Type B pancreatic cell (in vitro differentiated cells): ENCODE measurements at places on chromosomes 3 and 15. TPM values are rescaled to one million over a fixed set of nuclear protein-coding genes. Genes with fewer than 3 reads are reported as not detected.

DNA sequence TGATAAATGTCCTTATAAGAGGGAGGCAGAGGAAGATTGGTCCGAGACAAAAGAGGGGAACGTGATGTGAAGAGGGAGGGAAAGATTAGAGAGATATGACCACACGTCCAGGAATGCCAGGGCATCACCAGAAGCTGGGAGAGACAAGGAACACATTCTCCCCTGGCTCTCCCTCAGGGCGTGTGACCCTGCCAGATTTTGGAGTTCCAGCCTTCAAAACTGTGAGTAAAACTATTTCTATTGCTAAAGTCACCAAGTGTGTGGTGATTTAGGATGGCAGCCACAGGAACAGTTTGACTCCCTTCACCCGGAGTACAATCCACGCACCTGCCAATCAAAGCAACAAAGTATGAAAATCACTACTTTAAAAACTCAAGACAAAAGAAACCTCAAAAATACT lies 32.1 kb upstream of the TJP1 start:
- no peaks in the 10 kb centered on the region for H3K27me3 ChIP-seq
- DNase-seq: no peak
- H3K36me3 ChIP-seq: no peaks in the 10 kb centered on the region
- H3K4me3 ChIP-seq: no peak overlapping the region
- no peak overlapping the region for H3K27ac ChIP-seq

- no peak overlapping the region for H3K27ac ChIP-seq
- peaks cover 32% of the 10 kb centered on the region for H3K27me3 ChIP-seq
- H3K4me3 ChIP-seq: no peak overlapping the region
- DNase-seq: no peak
- H3K4me1 ChIP-seq: no peaks in the 10 kb centered on the region
- H3K36me3 ChIP-seq: no peaks in the 10 kb centered on the region
Observed at GRCh38 chr3:94716326-94717018, 653.6 kb downstream of the NSUN3 start.

DNA sequence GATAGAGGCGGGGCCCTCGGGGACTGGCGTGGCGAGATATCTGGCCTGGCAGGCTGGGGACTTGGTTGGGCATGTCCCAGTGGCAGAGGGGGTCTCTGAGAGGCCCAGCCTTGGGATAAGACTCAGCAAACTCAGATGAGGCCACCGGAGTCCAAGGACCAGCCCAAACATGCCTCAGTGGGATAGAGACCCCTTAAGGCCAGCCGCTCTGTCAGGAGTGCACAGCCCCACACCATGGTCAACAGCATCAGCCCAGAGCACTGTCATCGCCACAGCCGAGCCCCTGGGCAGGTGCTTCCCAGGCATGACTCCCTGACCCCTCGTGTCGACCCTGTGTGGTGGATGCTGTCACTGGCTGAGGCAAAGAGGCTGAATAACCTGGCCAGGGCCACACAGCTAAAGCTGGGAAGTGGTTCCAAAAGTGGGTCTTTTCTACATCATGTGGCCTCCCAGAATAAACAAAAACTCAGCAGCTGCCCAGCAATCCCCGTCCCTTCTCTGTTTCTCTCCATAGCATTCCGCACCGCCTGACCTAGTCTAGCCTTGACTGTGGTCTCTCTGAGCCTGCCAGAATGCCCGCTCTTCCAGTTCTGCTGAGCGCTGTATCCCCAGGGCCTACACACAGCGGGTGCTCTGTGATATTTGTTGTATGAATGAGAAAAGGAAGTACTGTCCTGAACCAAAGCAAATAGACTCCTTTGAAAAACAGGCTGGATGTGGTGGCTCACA lies 15.1 kb downstream of the CTSH start:
- H3K4me3 ChIP-seq: no peak overlapping the region
- no peak for DNase-seq
- H3K27ac ChIP-seq: peak overlapping the region; percentile 53
- H3K27me3 ChIP-seq: no peaks in the 10 kb centered on the region

- H3K4me3 ChIP-seq: no peak overlapping the region
- peaks cover 7% of the 10 kb centered on the region for H3K27me3 ChIP-seq
- no peak for DNase-seq
- H3K27ac ChIP-seq: no peak overlapping the region
Observed at GRCh38 chr15:77838061-77838460, 205.3 kb upstream of the LINGO1 start.

The CASR gene
- 0.87 and 4.4 TPM in 2 replicates for total RNA-seq

The ALDH1A2 gene
- total RNA-seq: 10.4 and 38.3 TPM in 2 replicates

The SKOR1 gene
- 0.29 and 0.65 TPM in 2 replicates for total RNA-seq

- peak overlapping the region; percentile 4 for H3K27ac ChIP-seq
- H3K4me1 ChIP-seq: peaks cover under 1% of the 10 kb centered on the region
- H3K4me3 ChIP-seq: no peak overlapping the region
- peak; percentile 22 for DNase-seq
- H3K27me3 ChIP-seq: no peaks in the 10 kb centered on the region
- no peaks in the 10 kb centered on the region for H3K36me3 ChIP-seq
Observed at GRCh38 chr3:36954452-36955134, 9.7 kb upstream of the TRANK1 start.

DNA sequence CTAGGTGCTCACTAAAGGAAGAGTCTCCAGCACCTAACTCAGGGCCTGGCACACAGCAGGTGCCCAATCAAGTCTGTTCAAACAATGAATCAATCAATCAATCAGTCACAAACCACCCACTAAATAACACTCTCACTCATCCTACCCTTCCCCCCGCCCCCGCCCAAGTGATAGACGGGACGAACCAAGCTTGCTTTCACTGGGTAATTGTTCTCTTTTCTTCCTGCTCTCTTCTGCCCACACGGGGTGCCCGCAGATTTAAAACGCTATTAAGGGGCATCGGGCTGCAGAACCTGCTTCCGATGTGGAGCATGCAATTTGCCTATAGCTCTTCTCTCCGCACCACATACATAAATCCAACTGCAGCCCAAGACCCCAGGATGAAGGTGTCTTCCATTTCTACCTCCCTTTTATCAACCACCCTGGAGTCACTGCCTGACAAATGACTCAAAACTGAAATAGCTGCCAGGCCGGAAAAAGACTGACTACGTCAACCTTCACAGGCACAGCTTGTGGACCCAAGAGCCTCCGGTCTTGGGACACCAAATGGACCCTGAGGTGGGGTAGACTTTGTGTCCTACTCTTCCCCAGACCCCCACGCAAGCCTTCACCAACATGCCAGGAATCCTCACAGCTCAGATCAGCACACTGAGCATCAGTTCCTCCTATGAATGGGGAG lies 1.7 kb downstream of the KLHL25 start:
- peak overlapping the region; percentile 95 for H3K4me3 ChIP-seq
- no peak for DNase-seq

The CKMT1B gene
- total RNA-seq: 41.2 and 73.2 TPM in 2 replicates

The CPNE9 gene
- total RNA-seq: 0.34 and 0.59 TPM in 2 replicates

The SNX33 gene
- total RNA-seq: 24.9 and 34.3 TPM in 2 replicates

- H3K27ac ChIP-seq: no peak overlapping the region
- H3K4me1 ChIP-seq: peaks cover 11% of the 10 kb centered on the region
- H3K36me3 ChIP-seq: no peaks in the 10 kb centered on the region
- no peaks in the 10 kb centered on the region for H3K27me3 ChIP-seq
- H3K4me3 ChIP-seq: no peak overlapping the region
Observed at GRCh38 chr3:60932643-60933042, 318.6 kb downstream of the FHIT start.

The SEMA6D gene
- total RNA-seq: 11.3 and 22.2 TPM in 2 replicates

DNA sequence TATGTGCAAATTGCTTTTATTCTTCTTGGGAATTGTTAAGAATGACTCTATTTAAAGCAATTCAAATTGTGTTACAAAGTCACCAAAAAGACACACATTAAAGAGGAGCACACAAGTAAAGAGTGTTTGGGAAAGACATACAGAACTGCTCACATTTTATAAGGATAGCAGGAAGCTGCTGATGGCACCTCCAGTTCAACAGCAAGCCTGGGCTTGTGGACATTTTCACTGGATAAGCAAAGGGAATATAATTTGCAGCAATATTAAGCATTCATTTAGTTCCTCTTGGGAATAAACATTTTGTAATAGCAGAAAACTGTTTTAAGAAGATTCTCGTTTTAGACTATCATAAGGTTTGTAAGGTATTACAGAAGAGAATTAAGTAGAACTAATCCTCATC lies 1271.9 kb downstream of the ZPLD1 start:
- H3K27ac ChIP-seq: no peak overlapping the region
- H3K4me3 ChIP-seq: no peak overlapping the region
- no peaks in the 10 kb centered on the region for H3K36me3 ChIP-seq
- no peaks in the 10 kb centered on the region for H3K27me3 ChIP-seq
- DNase-seq: no peak
- H3K4me1 ChIP-seq: no peaks in the 10 kb centered on the region

The LRRC34 gene
- 2.7 and 4.0 TPM in 2 replicates for total RNA-seq

DNA sequence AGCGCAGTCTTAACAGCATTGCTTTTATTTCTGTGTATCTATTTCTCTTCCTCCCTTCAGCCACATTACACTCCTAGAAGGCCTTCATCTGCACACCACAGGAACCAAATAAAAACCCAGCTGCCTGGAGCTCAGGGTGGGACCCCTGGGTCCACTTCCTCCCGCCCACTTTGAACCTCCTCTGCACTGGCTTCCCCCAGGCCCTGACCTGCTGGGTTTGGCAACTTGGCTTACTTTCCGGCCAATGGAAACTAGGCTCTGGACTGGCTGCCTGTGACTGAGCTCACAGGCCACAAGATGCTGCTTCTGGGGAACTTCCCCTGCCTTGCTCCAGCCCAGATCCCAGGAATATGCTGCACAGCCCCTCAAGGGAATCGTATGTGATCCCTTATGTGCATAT lies 89.8 kb downstream of the SEMA5B start:
- peaks cover 18% of the 10 kb centered on the region for H3K27me3 ChIP-seq
- peaks cover 3% of the 10 kb centered on the region for H3K36me3 ChIP-seq
- H3K27ac ChIP-seq: no peak overlapping the region

GRCh38 chr3:197949191-197949777 lies 706 bp upstream of the RPL35A start:
- H3K36me3 ChIP-seq: peaks cover 24% of the 10 kb centered on the region
- H3K4me1 ChIP-seq: peaks cover 18% of the 10 kb centered on the region
- peak overlapping the region; percentile 99 for H3K27ac ChIP-seq
- no peak for DNase-seq
- H3K4me3 ChIP-seq: peak overlapping the region; percentile 98
- no peaks in the 10 kb centered on the region for H3K27me3 ChIP-seq

DNA sequence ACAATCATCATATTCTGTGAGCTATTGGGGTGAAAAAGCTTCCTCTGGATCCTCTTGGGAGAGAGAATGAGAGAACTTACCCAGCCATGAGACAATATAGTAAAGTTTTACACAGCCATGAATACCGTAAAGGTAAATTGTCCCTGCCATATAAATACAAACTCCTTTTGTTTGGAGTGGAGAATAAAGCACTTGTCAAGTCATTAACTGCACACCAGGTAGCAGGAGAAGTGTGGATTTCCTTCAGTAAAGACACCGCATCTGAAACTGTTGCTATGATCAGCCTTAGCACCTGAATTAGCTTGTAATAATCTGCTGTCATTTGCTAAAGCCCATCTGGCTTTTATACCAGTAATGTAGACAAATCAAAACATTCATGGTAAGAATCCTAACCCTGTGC lies 336.6 kb upstream of the SLCO3A1 start:
- no peak overlapping the region for H3K27ac ChIP-seq
- no peak overlapping the region for H3K4me3 ChIP-seq
- H3K27me3 ChIP-seq: peaks cover 11% of the 10 kb centered on the region
- no peaks in the 10 kb centered on the region for H3K36me3 ChIP-seq

DNA sequence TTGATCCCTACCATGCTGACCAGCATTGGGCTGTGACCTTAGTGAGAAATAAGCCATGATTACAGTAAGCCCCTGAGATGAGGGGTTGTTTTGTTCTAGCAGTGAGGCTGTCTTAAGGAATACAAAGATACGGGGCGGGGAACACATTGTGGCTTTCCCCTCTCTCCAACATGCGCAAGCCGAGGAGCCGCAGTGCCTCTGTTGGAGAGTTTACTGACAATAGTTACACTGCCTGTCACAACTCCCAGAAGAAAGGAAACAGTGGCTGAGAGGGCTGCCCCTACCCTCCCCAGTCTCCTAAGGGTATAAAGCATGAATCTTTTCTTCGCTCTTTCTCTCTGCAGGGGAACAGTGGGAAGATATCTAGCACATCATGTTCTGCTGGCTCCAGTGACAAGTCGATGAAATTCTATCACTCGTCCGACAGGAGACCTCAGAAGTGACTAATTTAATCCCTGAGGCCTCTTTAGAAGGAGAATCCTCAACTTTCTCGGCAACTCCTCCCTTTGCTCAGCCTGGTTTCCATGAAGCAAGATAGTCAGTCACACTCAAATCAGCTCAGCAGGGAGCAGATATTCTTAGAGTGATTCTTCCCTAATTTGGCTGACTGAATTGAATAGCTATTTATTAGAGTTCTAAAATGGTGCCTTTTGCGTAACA lies 409.0 kb upstream of the PROK2 start:
- H3K4me3 ChIP-seq: peak overlapping the region; percentile 26
- DNase-seq: no peak
- no peaks in the 10 kb centered on the region for H3K36me3 ChIP-seq
- H3K27ac ChIP-seq: peak overlapping the region; percentile 30
- peaks cover 18% of the 10 kb centered on the region for H3K4me1 ChIP-seq

The PARP16 gene
- total RNA-seq: 8.0 and 12.7 TPM in 2 replicates

DNA sequence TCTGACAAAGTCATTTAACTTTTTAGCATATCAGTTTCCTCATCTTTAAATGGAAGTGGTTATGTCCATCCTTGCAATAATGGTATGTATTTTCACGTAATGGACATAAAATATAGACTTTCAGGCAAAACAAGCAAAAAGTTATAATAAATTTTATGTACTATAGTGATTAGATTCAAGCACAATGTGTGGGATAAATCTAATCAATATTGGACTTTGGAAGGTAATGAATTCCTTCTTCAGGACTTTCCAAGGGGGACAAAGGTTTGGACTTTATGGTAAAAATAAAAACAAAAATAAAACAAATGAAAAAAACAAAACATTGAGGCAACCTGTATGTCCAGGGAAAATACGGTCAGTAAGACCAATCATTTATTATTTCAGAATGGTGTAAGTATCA lies 357.7 kb downstream of the ROBO1 start:
- H3K36me3 ChIP-seq: no peaks in the 10 kb centered on the region
- H3K4me3 ChIP-seq: no peak overlapping the region
- no peak overlapping the region for H3K27ac ChIP-seq
- no peaks in the 10 kb centered on the region for H3K27me3 ChIP-seq
- no peaks in the 10 kb centered on the region for H3K4me1 ChIP-seq
- DNase-seq: no peak

DNA sequence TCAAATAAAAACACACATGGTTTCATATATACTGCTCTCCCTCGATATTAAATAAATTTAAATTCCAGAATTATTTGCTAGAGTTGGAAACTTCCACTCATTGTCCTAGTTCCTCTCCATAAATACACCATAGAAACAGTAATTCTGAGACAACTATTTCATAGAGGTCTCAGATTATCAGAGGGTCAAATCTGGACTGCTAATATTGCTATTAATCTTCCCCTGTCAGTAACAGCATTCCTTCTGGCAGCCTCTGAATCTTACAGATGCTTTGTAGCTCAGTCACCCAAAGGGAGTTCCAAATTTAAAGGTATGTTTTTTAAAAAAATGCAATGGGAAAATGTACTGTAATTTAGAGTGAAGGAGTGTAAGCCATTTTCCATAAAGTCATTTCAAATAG lies 428.8 kb downstream of the PYDC2 start:
- H3K36me3 ChIP-seq: no peaks in the 10 kb centered on the region
- no peak overlapping the region for H3K4me3 ChIP-seq
- peaks cover 7% of the 10 kb centered on the region for H3K27me3 ChIP-seq
- no peak for DNase-seq
- H3K4me1 ChIP-seq: peaks cover 15% of the 10 kb centered on the region

The LRRC31 gene
- 1.4 and 1.7 TPM in 2 replicates for total RNA-seq
